Fibroblast of lung (primary cell): ENCODE measurements at places on chromosomes 2 and 18. TPM values are rescaled to one million over a fixed set of nuclear protein-coding genes. Genes with fewer than 3 reads are reported as not detected.

DNA sequence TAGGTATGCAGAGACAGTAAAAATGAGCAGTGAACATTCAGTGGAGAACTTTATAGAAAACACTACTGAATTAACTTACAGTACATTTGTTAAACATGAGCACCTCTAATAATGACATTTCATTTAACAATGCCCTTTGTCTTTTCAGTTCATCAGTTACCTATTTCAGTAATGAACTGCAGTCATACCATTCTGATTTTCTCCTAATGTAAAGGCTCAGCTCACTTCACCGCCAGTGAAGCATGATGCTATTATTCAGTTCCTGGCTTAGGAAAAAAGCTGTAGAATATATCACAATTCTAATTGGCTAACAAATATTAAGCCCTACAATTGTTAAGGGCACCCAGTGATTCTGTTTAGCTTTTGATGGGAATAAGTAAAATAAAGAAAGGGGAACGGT lies 37.1 kb upstream of the CCDC93 start:
- DNase-seq = no peak

PID1 gene
- total RNA-seq = 8.2 and 29.6 TPM in 2 replicates

HYCC2 gene
- 6.2 and 8.6 TPM in 2 replicates for total RNA-seq

ESCO1 gene
- 12.6 and 14.2 TPM in 2 replicates for total RNA-seq

GRCh38 chr2:3604207-3604877 lies 9.4 kb downstream of the COLEC11 start:
- no peak for DNase-seq

- no peak for DNase-seq
Observed at GRCh38 chr2:149082735-149083134, 44.2 kb downstream of the LYPD6B start.

RGPD4 gene
- total RNA-seq = under 0.01 TPM in 1 of 2 replicates, not detected in the other

MARCHF4 gene
- 0.26 and 1.3 TPM in 2 replicates for total RNA-seq

DNA sequence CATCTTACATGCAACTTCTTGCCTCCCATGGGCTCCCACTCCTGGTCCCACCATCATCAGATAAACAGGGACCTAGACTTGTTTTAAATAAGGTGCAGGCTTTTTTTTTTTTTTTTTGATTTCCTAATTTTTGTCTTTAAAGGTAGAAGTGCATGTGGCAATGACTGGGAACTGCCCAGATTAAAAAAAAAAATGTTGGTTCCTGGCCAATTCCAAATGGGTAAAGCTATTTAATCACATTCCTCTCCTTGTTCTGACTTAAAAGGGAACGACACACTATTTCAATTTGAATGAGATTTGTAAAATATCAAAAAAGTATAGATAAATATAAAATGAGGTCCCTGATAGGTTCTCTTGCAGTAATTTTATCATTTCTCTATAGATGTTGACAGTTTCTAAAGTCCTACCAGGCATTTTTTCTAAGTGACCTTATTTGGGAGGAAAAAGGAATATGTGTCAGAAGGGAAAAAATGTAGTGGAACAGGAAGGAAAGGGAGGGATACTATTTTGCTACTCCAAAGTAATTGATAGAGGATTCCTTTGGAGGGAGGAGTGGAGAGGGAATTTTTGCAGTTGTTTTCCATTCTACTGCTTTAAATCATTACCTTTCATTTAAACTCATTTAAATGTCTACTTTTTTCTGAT lies 43.3 kb downstream of the DDX1 start:
- DNase-seq = peak; percentile 56

- DNase-seq = no peak
Observed at GRCh38 chr2:71856773-71857525, 290.7 kb downstream of the CYP26B1 start.

DNA sequence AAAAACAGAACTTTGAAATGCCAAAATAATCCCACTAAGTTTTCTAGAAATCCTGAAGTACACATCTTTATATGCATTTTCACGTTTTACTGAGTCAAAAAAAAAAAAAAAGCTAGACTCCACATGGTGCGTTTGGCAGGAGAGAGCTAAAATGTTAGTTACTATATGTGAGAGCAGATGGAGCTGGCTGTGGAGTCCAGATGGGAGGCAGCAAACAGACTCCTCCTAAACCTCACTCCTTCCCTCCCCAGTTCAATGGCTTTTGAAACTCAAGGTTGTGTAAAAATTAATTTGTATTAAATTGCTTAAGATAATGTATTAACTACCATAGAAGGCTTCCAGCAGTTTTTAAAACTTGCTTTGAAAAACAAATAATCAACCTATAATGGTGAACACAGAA lies 248.8 kb downstream of the AGPS start:
- DNase-seq = no peak

- DNase-seq = no peak
Observed at GRCh38 chr2:26189751-26190150, 16.9 kb downstream of the GAREM2 start.

WNT6 gene
- not detected in 2 replicates for total RNA-seq

GRCh38 chr2:205408696-205409095 lies 273.6 kb upstream of the NRP2 start:
- peak; percentile 72 for DNase-seq

DNA sequence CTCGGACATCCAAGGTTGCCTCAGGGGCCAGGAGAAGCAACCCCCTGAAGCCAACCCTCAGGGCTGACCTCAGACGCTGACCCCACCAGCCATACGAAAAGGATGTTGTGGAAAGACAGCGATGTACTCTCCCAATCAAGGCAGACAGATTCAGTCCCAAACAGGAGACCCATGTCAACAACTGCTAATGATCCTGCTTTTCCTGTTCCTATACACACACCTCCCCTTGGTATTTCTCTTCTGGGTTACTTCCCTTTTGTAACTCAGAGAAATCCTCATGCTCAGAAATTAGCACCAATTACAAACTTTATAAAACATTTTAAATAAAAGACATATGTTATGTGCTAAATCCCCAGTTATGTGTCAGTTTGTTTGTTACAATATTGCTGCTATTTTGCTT lies 120.8 kb downstream of the PID1 start:
- DNase-seq = no peak

- no peak for DNase-seq
Observed at GRCh38 chr2:23526835-23527790, 142.1 kb downstream of the KLHL29 start.

GRCh38 chr2:156784020-156784701 lies 348.0 kb downstream of the GPD2 start:
- no peak for DNase-seq

GRCh38 chr2:185502351-185502750 lies 236.3 kb upstream of the FSIP2 start:
- no peak for DNase-seq

- DNase-seq = peak; percentile 26
Observed at GRCh38 chr18:42614619-42615293, 500.7 kb downstream of the RIT2 start.

DYNAP gene
- total RNA-seq = not detected in 2 replicates

- no peak for DNase-seq
Observed at GRCh38 chr2:135637456-135638087, 104.1 kb upstream of the UBXN4 start.

GRCh38 chr2:233399306-233400225 lies 45.3 kb downstream of the DGKD start:
- DNase-seq = no peak

- DNase-seq = peak; percentile 39
Observed at GRCh38 chr2:221943076-221943810, 355.6 kb downstream of the PAX3 start.

- DNase-seq = no peak
Observed at GRCh38 chr18:27110319-27110718, 74.8 kb downstream of the CHST9 start.

CHST10 gene
- total RNA-seq = 5.0 and 7.4 TPM in 2 replicates

L3MBTL4 gene
- total RNA-seq = 0.33 and 1.3 TPM in 2 replicates

GRCh38 chr18:12238826-12239225 lies 15.3 kb upstream of the CIDEA start:
- DNase-seq = peak; percentile 51

GRCh38 chr2:219415580-219416234 lies 2.5 kb upstream of the DES start:
- no peak for DNase-seq

GRCh38 chr2:138949517-138949916 lies 169.3 kb upstream of the NXPH2 start:
- peak; percentile 27 for DNase-seq

DNA sequence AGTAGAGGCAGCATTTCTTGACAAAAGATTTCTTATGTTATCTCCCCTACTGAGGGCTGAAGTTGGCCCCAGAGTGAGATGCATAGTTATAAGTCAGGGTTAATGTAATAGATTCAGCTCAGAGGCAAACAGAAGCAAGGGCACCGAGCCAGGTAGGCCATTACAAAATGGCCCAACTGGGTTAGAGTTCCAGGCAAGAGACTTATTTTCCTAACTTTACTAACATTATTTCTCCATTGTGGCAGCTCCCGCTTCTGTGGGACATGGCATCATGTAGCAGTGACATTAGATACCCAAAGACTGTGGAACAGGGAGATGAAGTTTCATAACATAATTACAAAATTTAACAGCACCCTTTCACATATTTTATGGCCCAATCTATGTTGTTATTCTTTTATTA lies 27.1 kb downstream of the TSPYL6 start:
- DNase-seq = peak; percentile 43

GRCh38 chr18:75276818-75277609 lies 66.4 kb downstream of the TSHZ1 start:
- DNase-seq = no peak

GRCh38 chr2:196980001-196980400 lies 53.5 kb upstream of the PGAP1 start:
- no peak for DNase-seq

DNA sequence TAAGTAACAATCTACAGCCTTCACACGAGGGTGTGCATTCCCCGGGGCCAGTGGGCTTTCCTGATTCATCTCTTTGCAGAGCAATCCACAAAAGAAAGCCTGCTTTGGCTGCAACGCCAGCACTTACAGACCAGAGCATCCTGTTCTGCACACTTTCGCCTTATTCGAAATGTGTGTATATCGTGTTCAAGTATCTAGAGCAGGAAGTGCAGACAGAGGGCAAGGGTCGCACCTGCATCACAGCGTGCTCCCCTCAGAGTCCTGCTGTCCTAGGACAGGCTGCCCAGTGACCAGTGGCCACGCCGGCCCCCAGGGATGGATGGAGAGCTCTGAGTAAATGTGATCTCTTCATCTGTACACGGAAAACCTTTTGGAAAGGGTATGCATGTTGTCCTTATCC lies 264.3 kb downstream of the ZNF516 start:
- no peak for DNase-seq

ZNF521 gene
- 23.6 and 43.6 TPM in 2 replicates for total RNA-seq

ALPP gene
- not detected in 2 replicates for total RNA-seq

DNA sequence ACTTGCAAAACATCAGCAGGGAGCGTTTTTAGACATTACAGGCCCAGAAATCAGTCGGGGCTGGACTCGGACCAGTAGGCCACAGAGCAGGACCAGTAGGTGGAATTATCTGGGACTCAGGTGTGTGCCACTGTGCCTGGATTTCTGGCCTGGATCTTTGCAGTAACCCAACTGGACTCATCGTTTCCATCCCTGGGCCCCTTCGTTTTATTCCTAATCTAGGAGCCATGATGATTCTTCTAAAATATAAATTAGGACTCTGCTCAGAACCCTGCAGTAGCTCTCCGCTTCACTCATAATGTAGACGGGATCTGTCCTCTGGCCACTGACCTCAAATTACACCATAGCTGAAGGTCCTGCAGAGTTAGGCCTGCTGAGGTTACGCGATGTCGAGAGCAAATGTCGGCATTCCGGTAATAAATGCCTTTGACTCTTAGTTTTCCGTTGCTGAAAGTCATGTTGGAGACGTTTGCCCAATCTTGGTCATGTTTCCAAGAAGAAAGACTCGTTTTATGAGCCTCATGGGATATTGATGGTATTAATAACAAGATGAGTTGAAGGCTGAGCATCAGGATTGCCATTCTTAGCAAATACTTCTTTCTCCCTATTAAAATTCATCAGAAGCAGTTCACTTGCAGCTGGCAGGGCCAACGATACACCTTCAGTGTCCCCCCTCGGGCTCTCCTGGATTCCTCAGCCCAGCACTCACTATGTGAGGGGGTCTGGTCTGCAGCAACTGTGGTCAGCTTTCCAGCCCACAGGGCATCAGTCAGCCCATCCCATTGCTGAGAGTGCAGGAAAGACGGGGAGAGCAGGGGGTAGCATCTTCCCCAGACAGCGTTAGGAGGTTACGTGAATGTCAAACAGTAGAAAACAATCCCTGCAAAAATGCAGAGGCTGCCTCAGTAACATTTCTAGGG lies 39.9 kb upstream of the KLF11 start:
- DNase-seq = no peak

DNA sequence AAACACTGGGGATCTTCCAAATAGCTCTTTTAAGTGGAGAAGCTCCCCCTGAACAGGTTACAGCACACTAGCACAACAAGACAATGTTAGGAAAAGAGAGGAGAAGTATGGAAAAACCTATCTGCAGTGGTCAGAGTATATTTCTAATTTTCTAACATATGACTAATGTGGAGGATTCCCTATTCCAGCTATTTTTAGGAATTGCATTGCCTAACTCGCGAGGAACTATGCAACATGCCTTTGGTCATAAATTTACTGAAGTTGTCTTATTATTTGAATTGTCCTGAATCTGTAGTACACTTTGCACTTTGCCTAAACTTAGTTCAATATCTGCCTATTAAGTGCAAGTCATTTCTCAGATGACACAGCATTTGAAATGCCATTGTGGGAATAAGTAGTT lies 381.4 kb downstream of the CCDC85A start:
- no peak for DNase-seq

SERPINB10 gene
- not detected in 2 replicates for total RNA-seq

GRCh38 chr2:202643012-202643858 lies 8.5 kb downstream of the FAM117B start:
- DNase-seq = no peak

SLC11A1 gene
- 0.17 and 0.26 TPM in 2 replicates for total RNA-seq

GRCh38 chr2:76809136-76809535 lies 713.0 kb downstream of the LRRTM4 start:
- DNase-seq = no peak

- DNase-seq = no peak
Observed at GRCh38 chr2:214050731-214051130, 360.1 kb upstream of the VWC2L start.

SELENOI gene
- 13.1 and 18.8 TPM in 2 replicates for total RNA-seq

- peak; percentile 36 for DNase-seq
Observed at GRCh38 chr2:74481961-74482800, 617 bp downstream of the CCDC142 start.

- DNase-seq = peak; percentile 27
Observed at GRCh38 chr2:186503827-186504606, 18.0 kb downstream of the ZC3H15 start.

MPPE1 gene
- 29.7 and 32.1 TPM in 2 replicates for total RNA-seq

- DNase-seq = peak; percentile 44
Observed at GRCh38 chr2:96528006-96528699, 8.4 kb upstream of the ARID5A start.

- DNase-seq = no peak
Observed at GRCh38 chr2:101357376-101357775, 29.9 kb downstream of the CREG2 start.
